Liver (tissue), 10 donors: ENCODE measurements at places on chromosomes 4 and X. TPM values are rescaled to one million over a fixed set of nuclear protein-coding genes. Genes with fewer than 3 reads are reported as not detected.

DNA sequence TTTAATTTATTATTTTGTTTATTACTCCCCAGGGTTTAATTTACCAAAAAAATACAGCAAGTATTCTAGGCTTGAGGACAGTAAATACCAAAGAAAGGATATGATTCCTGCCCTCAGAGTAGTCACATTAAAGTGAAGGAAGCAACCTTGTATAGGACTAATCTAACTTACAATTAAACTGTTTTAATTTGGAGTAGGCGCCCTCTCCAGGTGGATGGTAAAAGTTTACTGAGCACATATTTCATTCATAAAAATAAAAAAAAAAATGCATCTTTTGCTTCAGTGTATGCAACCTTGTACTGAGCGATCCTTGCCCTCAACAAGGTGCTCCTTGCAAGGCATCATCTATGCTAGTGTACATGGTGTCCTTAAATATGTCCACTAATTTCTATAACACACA lies 72.0 kb upstream of the MAGEB16 start:
- DNase-seq, result no peak

ASB5 gene
- total RNA-seq, result not detected

DNA sequence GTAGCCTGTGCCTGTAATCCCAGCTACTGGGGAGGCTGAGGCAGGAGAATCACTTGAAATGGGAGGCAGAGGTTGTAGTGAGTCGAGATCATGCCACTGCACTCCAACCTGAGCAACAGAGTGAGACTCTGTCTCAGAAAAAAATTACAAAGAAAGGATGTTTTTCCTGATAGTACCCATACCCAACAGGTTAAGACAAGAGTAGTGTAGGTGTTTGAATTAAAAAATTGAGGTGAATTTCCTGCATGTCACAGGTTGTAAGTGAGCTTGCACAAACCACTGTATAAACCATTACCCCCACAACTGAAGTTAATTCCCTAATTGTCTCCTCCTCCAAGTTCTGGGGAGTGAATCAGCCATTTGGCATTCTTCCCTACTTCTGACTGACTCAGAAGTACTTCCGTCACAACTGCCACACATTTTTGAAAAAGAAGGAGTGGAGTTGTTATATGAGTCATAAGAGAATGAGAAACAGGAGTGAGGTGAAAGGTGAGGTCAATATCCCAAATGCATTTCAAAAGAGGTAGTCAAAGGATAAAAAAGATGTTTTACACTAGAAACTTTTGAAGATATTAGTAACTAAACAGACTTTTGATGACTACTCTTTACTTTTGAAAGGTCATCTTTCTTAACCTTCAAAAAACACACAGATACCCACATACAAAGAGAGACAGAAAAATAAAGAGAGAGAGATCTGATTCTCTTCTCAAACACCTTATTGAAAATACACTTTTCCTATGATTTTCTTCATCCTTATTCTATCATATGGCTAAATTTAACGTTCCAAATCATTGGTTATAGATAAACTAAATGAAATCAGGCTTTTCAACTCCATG lies 134.5 kb downstream of the BTC start:
- DNase-seq, result no peak

PCDH10 gene
- total RNA-seq, result 0.09 TPM

GPRASP3 gene
- 3.5 TPM for total RNA-seq
